ENCODE measurements at places on chromosomes 5 and 9. TPM values are rescaled to one million over a fixed set of nuclear protein-coding genes. Genes with fewer than 3 reads are reported as not detected.

ERBIN gene
- total RNA-seq = 55.7 TPM

BTNL8 gene
- total RNA-seq = not detected

SHB gene
- total RNA-seq = 16.6 TPM

DAB2IP gene
- total RNA-seq = 8.4 TPM

PKD2L2 gene
- total RNA-seq = not detected

CD274 gene
- 5.8 TPM for total RNA-seq

NFX1 gene
- 19.2 TPM for total RNA-seq

NR2F1-AS1 gene
- total RNA-seq = 1.1 TPM

PRR7 gene
- 5.0 TPM for total RNA-seq

PCAT7 gene
- total RNA-seq = not detected

CEP120 gene
- 13.8 TPM for total RNA-seq

NEUROG1 gene
- not detected for total RNA-seq

PCDHB10 gene
- total RNA-seq = 0.13 TPM

OCLN gene
- total RNA-seq = 109 TPM

STXBP1 gene
- total RNA-seq = 7.9 TPM

Data from bronchial epithelial cell (primary cell).